ENCODE measurements at places on chromosomes 6 and 20. TPM values are rescaled to one million over a fixed set of nuclear protein-coding genes. Genes with fewer than 3 reads are reported as not detected.

GRCh38 chr6:33075208-33075567 is 602 bp upstream of the HLA-DPB1 start:
- DNase-seq = no peak

GRCh38 chr6:46175446-46175845 is 4.7 kb upstream of the ENPP5 start:
- DNase-seq = no peak

DNA sequence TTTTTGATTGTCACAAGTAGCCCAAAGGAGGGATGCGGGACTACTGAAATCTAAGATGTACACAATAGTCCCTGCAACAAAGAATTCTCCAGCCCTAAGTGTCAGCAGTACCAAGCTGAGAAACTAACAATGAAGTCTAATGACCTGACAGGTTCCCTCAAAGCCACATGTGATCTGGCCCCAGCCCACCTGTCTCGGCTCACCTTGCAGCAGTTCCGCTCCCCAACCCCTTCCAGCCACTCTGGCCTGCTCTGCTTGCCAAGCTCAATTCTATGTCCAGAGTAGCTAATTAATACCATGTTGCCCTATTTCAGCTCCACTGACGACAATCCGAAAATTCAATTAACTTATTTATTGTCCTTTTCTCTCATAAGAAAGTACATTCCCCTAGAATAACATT is 72.1 kb downstream of the ZMYND8 start:
- no peak for DNase-seq

DNA sequence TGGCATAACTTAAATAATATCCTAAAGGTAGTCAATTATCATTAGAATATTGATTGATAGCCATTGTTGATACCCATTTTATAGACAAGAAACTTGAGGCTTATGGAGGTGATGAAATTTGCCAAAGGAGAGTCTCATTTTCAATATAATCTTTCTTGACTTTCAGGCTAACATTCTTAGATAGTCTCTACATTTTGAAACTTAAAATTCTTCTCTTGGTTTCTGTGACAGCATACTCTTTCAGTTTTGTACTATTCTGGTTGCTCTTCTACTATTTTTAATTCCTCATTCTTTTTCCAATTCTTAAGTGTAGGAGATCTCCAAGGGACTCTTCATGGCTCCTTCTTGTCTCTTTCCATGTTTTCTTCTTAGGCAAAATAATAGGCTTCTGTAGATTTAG is 3.7 kb upstream of the SH3BGRL2 start:
- no peak for DNase-seq

PTCHD4 gene
- total RNA-seq = not detected

Data from mucosa of descending colon (tissue), 3 donors.